ENCODE measurements at places on chromosomes 11 and 22.
A peak's percentile ranks its signal among the peaks of the same experiment; 100 is the strongest.

DNA sequence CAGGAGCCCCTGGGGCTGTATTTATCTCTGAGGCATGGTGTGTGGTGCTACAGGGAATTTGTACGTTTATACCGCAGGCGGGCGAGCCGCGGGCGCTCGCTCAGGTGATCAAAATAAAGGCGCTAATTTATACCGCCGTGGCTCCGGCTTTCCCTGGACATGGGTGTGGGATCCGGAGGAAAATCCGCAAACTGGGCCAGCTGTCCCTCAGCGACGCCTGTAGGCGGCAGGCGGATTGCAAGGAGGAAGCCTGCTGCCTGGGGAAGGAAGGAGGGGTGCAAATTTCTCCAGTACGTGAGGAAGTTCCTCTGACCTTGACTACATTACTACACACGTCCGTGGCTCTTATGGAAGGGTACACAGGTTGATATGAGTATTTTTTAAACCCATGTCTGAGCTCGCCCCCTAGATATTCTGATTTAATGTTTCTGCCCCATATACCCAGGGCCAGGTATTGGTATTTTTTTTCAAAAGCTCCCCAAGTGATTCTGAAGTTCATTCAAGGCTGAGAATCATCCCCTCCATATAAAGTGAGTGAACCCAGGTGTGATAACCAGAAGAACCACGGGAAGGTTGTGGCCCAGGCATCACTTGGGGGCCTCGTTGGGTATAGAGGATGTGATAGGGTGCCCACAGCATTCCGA, 2.8 kb downstream of the MYOD1 start:
- peak; percentile 74 for DNase-seq

- DNase-seq: peak; percentile 93
These were observed 19.2 kb downstream of the NECTIN1 start for GRCh38 chr11:119709638-119710346.

GRCh38 chr11:69834811-69835800, 15.9 kb upstream of the FGF3 start:
- DNase-seq: no peak

- DNase-seq: peak; percentile 27
These were observed 516 bp downstream of the LRFN4 start for GRCh38 chr11:66857234-66857926.

GRCh38 chr11:71496421-71496820, 30.6 kb upstream of the KRTAP5-7 start:
- no peak for DNase-seq

- no peak for DNase-seq
These were observed 175.7 kb upstream of the API5 start for GRCh38 chr11:43135966-43136534.

- DNase-seq: no peak
These were observed 260.4 kb downstream of the TMEM135 start for GRCh38 chr11:87298155-87298554.

GRCh38 chr11:20310596-20311394, 52.7 kb upstream of the HTATIP2 start:
- DNase-seq: peak; percentile 97

- no peak for DNase-seq
These were observed 596.0 kb upstream of the B3GAT1 start for GRCh38 chr11:135008001-135008405.

DNA sequence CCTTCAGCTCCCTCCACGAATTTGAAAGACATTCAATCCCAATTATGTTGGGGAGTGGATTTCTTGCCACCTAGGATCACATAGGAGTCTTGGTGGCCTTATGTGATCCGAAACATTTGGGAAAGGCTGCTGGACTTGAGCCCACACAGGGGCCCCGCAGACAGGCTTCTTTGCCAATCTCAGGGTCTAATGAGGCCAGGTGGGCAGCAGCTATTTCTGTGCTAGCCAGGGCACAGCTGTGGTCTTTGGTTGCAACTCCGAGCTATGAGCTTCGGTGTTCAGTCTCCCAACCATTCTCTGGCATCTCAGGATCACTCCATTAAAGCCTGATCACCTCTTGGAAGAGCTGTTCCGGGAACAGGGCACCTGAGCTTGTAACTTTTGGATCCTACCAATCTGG, 84.4 kb downstream of the TP53I11 start:
- no peak for DNase-seq

DNA sequence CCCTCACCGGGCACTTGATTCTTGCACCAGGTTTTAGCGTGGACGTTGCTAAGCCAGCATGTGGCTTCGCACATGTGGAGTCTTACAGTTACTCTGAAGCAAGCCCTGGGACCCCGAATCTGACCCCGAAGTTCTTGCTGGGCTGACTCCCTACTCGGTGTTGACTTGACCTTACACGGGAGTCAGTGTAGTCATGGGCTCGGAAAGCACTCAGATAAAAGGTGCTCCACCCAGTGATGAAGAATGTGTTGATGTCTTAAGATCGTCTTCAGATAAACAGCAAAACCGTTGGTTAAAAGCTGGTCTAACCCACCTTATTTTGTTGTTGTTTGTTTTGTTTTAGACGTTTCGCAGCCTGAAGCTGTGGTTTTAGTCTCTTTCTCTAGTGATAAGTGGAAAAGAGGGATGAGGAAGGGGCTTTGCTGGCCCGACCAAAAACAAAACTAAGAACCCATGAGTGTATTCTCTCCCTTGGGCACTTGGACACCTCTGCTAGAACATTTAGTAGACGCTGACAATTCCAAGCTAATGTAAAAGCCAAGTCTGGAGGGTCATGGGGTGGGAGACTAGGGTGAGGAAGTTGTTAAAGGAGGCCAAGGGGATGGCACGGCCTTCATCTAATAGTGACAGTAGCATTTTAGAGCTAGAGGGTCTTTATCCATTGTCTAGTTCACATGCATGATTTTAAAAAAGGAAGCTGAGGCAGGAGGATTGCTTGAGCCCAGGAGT, 69.9 kb downstream of the BCR start:
- no peak for DNase-seq

Measured in NCI-H82 (cell line).